ENCODE measurements at places on chromosomes 5 and 9.

GRCh38 chr5:149363936-149364335 is 6.1 kb downstream of the PCYOX1L start:
- no peak for DNase-seq

- no peak for DNase-seq
Observed at GRCh38 chr5:113213551-113214425, 221.0 kb downstream of the TSSK1B start.

DNA sequence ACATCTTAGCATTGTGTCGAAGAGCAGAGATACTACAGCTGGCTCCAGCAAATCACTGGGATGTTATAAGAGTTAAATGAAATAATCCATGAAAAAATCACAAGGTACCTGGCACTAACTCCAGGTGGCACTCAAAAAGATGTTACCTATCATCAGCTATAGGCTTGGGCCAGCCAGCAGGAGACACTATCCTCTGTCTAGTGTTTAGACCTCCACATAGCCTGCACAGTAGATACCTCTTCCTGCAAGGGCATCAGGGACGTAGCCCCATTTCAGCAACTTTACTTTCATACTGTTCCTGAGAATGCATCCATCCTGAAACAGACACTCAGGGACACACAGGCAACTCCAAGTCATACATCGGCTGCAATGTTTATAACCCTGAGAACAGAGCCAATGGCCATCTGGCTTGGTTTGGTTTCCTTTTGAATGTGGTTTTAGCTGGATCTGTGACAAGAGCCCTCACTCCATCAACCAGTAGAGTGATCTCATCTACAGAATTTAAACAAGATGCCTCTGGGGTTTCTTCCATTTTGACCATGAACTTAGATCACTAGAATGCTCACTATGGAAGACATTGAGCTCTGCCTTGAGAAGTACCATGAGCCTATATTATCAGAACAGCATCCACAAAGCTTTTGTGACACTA is 69.9 kb downstream of the TLE1 start:
- no peak for DNase-seq

DNA sequence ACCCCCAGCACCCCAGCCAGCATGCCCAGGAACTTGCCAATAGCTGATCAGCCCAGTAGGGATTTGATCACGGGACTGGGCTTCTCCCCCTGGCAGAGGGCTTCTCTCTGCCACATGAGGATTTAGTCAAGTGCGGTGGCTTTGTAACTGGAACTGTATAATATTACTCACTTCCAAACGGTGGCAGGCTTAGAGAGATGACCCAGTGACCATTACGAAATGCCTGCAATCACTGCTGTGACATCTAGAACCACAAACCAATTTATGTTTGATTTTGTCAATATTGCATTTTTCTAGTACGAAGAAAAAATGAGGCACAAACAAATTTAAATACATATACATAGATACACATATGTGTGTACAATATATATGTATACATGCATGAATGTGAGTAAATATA is 192.1 kb downstream of the ERCC6L2 start:
- no peak for DNase-seq

DNA sequence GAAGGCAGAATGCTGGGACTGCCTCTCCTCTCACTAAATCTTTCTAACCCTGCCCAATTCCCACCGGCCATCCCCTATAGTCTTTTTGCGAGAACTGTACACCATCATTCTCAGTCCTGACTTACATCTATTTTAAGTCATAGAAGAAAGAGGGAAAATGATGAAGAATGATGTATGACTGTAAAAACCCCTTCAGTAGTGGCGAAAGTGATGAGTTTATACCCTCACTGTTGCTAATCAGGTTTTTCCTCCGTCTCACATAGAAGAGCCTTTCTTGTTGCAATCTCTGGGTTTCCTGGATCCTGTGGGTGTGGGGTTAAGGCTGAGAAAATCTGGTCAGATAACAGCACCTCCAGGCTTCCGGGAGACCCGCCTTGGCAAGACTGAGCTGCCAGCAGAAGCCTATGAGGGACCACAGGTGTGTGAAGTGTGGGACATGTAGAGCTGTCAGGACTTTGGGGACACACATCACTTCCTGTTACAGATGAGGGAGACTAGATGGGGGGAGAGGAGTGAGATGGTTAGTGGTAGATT is 147.1 kb upstream of the SLC12A2 start:
- DNase-seq = no peak

- no peak for DNase-seq
Observed at GRCh38 chr5:37637165-37637845, 202.5 kb downstream of the GDNF start.

DNA sequence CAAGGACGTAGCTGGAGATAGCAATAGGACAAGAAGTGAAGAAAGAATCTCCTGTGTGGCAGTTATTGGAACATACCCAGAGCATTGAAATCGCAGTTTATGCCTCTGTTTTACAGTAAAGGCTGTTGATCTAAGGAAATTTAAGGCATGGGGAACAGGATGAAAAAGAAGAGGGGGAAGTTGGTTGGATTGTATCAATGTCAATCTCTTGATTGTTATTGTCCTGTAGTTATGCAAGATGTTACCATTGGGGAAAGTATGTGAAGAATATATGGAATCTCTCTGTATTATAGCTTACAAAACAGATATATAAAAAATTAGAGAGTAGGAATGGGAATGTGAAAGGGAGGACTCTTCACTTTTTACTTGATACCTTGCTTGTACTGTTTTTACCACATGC is 195.6 kb upstream of the NREP start:
- no peak for DNase-seq

GRCh38 chr9:82783045-82783444 is 279.9 kb downstream of the RASEF start:
- no peak for DNase-seq

DNA sequence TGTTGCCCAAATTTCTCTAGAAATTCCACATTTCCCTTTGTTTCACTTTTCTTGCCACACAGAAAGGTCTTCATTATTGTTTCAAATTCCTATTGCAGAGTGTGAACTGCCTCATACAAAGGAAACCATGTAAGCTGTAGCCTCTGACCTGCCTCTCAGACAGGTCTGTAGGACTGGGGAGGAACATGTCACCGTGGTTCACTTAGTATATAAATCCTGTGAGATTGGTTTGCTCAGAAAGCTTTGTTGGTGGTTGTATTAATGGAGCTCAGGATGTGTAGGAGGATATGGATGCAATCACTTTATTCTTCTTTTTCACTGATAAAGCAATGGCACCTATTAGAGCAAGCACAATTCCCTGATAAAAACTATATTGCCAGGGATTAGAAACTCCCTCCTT is 4.2 kb downstream of the SGCD start:
- no peak for DNase-seq

DNA sequence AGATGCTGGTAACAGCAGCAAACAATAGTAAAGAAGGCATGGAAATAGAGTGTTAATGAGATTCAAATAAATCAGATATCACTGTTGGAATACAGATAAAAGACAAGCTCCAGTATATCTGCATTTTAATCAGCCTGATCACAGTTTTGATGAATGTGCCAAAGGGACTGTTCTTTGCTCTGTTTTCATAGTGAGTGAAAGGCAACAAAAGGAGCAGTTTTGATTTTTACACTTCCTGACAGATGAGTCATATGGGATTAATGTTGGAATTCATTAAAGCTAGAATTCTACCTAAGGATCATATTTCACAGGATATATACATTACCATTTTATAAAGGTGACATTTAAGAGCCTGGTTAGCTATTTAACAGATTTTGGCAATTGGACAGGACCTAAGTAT is 743.3 kb upstream of the PTPRD start:
- no peak for DNase-seq

DNA sequence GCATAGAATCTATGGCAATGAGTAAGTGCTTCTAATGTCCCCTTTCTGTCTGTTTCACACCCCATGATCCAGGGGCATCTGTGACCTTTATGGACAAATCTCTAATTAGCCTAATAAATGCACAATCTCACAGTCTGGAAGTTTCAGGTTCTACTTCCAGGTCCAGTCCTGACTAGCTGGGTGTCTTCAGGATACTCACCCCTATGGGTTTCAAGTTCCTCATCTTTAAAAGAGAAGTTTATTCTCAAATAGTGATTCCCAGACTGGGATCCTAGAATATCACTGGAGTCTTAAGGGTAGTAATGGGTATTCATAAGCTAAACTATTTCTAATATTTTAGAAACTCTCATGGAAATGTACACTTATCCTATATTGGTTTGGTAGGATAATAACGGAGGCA is 77.2 kb upstream of the ABCA1 start:
- DNase-seq = no peak

DNA sequence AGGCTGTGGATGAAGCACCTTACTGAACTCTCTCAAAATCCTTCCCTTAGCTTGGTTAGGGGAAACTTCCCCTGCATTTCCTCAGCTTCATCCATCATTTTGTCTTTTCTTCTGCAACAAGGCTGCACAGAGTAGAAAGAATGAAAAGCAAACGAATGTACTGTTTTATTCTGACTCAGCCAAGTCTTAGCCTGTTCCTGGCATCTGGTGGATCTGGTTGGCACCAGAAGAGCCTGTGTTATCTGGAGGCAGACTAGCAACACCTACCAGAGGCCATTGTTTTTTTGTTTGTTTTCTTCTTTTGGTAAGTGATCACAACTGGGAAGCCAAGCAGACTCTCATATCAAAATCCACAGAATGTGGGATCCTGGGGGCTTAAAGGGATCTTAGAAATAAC is 200.7 kb downstream of the FANCC start:
- no peak for DNase-seq

GRCh38 chr5:146515473-146516150 is 378 bp downstream of the GPR151 start:
- no peak for DNase-seq

- no peak for DNase-seq
Observed at GRCh38 chr5:83007755-83008154, 69.4 kb downstream of the TMEM167A start.

- DNase-seq = no peak
Observed at GRCh38 chr5:96026406-96027041, 64.9 kb upstream of the ELL2 start.

GRCh38 chr5:168925160-168925559 is 346.0 kb upstream of the PANK3 start:
- no peak for DNase-seq

GRCh38 chr5:128538250-128539037 is 399 bp upstream of the FBN2 start:
- peak; percentile 97 for DNase-seq

GRCh38 chr5:39266442-39266841 is 47.1 kb upstream of the FYB1 start:
- DNase-seq = no peak

DNA sequence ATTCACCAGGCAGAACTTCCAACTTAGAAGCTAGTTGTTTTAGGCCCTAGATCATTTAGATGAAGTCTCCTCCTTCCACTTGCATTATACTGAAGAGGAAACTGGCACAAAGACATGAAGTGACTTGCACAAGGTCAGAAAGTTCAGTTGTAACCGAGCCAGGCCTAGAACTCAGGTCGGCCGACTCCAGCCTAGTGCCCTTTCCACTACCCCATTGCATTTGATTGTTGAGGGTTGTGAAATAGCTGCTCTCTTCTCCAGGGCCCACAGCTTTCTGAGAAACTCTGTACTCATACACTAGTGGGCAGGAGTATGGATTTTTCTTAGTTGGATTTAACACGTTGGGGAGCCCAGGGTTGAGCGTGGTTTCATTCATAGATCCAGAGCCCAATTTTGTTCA is 5.6 kb downstream of the ZNF462 start:
- no peak for DNase-seq

DNA sequence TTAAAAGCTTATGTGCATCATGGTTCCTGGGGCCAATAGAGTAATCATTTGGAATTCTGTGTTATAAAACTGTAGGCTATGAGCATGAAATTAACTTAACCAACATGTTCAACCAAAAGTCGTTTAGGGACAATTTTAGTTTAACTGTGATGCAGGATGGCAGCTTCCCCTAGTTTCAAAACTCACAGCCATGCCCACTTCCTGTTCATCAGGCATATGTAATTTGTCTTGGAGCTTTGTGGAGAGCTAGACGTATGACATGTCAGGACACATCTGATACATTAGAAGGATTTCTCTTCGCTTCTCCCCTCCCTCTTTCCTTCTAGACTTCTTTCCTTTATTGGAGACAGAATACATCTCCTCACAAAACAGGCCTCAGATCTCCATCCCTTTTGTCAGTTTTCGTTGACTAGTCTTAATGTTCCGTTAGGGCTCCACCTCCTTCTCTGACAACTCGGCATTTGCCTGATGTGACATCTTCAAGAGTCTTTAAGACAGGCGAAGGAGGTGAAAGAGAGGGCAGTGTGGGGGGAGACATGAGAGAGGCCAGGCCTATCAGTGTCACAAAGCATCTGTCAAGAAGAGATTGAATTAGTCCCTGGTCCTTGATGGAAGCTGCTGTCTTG is 176.0 kb downstream of the MSX2 start:
- no peak for DNase-seq

DNA sequence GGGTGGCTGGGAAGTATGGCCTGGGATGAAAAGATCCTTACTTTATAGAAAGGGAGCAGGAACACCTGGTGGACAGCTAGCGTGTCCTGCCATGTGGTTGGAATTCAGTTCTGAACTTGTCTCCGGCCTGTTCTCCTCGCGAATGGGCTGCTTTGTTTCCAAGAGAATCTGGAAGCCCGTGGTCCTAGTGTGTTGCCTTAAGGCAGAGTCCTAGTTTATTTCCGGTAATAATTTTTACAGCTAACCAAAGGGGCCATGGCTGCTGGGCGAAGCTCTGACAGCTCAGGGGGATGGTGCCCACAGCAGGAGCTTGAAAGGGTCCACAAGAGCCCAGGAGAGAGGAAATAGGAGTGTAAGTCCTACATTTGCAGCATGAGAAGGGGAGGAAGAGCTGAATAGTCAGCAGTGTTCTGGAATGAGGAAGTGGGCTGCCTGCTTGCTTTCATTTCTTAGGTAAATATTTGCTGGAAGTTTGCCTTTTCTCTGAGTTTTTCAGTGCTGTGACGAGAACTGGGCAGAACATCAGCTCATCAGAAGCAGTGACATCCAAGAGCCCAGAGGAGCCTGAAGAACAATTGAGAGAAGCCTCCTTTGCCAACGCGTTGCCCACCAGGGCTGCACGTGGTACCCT is 13.1 kb upstream of the IGFBPL1 start:
- no peak for DNase-seq

DNA sequence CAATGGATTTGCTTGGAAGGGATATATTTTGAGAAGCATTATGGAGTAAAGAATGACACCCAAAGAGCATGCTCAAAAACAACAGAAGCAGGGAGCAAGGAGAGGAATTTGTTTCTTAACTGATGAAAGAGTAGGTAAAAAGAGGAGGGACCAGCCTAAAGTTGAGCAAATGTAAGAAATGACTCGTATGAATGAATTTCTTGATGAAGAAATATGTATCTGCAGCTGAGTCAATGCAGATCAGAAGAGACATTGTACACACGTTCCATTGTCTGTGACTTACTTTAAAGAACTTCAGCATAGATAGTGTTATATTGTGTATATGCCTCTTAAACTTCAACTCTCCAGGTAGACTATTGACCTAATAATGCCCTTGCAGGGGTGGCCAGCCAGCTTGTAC is 112.7 kb upstream of the NREP start:
- DNase-seq = no peak

DNA sequence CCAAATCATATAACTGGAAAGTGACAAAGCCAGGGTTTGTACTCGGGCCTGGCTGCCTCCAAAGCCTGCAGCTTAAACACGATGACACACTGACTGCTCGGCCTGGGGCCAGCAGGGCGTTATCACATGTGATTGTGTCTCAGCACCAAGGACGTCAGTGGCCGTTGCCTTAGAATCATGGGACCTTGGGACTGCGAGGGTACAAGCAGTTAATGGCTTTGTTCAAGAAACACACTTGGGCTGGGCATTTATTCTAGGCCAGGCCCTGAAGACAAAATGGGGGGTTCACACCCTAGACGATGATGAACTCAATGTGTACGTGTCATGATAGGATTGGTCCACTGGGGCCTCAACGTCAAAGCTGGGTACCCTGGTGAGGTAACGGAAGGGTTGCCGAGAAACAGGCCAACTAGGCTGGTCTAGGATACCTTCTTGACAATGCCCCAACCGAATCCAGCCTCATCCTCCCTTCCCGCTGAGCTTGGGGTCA is 13.0 kb downstream of the SH3PXD2B start:
- DNase-seq = no peak
